ENCODE measurements at places on chromosomes 12 and 14.

- DNase-seq: no peak
Measured at GRCh38 chr12:130713581-130713991, 2.5 kb downstream of the RIMBP2 start.

GRCh38 chr12:10829994-10830393, 3.8 kb upstream of the TAS2R10 start:
- no peak for DNase-seq

GRCh38 chr14:24816011-24816928, 182.3 kb upstream of the GZMB start:
- DNase-seq: no peak

- DNase-seq: no peak
Measured at GRCh38 chr14:102375119-102375518, 12.4 kb downstream of the TECPR2 start.

GRCh38 chr14:91786188-91786587, 54.3 kb upstream of the CATSPERB start:
- DNase-seq: no peak

DNA sequence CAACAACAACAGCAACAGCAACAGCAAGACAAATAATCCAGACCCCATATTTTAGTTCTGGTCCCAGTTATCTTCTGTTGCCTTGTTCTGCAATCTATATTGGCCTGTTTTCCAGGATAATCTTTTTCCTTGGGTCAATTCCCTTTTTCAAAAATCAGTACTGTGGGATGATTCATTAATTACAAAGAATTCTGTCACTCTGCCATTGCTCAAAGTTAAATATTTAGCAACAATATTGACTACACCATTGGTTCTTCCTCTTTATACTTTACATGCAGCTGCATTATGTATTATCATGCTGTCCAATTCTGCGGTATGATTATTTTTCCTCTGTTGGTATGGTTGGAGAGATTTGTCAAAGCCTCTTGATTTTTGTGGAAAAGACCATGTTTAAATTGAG, 10.1 kb upstream of the GALNT8 start:
- no peak for DNase-seq

- DNase-seq: no peak
Measured at GRCh38 chr12:49748306-49748705, 6.9 kb downstream of the TMBIM6 start.

DNA sequence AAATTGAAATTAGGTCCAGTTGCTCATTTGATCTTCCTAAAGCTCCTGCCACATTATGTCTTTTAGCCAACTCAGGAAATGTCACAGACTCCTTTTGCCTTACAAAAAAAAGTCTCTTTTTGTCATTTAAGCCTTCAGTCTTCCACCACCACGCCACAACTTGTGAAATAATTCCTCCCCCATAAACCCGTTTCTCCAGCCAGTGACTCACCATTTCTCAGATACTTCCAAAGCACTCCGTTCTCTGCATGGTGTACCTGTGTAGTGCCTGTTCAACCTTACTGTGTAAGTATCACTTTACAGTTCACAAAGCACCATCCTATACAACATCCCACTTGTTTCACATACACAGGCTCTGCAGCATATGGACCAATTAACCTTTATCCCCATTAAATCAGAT, 139.5 kb upstream of the AEBP2 start:
- DNase-seq: no peak
